ENCODE measurements at places on chromosomes 7 and 10. TPM values are rescaled to one million over a fixed set of nuclear protein-coding genes. Genes with fewer than 3 reads are reported as not detected.

GRCh38 chr7:116500078-116500853 lies 728 bp downstream of the CAV2 start:
- DNase-seq: no peak

DNA sequence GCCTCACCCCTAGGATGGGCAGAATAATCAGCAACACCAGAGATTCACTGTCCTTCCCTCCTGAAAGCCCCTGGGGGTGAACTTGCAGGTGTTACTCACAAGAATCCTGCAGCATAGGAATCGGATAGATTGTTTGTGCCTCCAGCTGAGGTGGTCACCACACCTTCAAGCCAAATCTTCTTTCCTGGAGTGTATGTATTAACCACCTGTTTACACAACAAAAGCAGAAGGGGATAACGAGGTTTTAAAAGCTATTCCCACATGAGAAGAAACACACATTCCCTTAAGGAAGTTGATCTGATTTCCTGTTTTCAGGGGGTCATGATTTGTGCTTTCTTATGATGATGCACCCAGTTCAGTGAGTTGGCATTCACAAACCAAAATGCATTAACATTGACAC lies 173.8 kb upstream of the HPS1 start:
- no peak for DNase-seq

The DNAH11 gene
- polyA plus RNA-seq: 3.3 TPM

DNA sequence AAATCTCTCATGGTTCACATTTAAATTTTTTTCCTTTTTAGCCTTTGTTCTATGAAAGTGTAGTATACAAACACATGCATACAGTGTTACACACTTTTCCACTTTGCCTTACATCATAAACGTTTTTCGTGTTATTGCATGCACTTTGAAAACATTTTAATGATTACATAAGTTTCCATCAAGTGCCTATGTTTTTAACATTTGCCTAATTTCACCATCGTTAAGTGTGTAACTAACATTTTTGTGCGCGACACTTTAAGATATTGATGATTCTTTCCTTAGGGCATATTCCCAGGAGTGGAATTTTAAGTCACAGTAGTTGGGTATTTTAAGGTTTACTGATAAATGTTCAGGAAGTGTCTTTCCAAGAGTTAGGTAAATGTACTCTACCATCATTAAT lies 1.5 kb upstream of the FRAT2 start:
- DNase-seq: no peak

- no peak for DNase-seq
Measured at GRCh38 chr10:72310636-72311035, 36.9 kb downstream of the DDIT4 start.

The TRIM24 gene
- polyA plus RNA-seq: 68.1 TPM

DNA sequence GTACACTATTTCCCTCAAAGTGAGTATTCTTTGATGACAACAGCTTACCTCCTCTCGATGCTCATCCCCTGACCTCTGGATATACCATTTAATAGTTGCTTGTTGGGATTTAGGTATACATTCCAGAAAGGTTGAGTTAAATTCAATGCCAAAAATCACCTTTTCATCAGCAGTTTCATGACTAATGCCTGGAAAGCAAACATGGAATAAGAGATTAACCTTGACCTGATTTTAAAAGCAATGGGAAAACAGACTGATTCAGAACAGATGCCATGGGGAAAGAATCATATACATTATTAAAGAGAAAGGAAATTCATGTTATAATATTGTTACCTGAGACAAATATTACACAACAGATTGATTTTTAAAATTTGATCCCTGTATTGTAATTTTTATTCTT lies 180.1 kb downstream of the SEMA3D start:
- no peak for DNase-seq

DNA sequence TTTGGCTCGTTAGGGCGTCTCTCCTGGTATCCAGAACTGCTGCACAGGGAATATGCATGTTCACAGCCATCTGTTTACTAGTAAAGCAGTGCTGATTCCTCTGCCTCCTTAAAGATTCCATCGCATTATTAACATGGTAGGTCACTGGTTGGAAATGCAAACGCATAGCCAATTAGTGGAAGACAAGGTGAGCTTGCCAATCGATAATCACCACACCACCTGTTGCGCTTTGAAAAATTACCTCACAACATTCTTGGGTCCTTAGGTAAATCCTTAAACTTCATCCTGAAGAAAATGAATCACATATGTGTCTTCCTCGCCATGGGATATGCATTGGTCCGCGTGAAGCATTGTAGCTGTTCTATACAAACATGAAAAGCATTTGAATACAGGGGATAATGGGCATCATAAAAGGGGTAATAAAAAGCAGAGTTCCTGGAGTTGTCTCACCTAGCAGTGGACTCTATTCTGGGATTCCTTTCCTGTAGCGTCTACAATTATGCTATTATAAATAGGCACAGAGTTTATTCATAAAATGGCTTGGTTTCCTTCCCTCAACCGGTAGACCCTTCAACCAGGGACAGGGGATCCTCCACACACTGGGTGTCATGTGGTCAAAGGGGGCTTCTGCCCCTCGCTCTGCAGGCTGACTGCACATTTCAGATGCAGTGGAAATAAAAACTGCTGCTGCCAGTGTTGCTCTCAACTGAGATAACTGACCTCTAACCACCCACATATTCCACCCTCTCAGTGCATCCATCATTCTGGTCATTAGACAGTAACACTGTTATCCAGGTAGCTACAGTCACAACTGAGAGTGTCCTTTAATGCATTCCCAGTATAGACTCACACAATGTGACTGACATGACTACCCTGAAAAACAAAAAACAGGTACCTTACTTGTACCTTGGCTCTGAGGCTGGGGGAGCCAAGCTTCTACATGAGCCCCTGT lies 389.2 kb upstream of the NFE2L3 start:
- DNase-seq: no peak

The LRIT1 gene
- polyA plus RNA-seq: not detected

- no peak for DNase-seq
Measured at GRCh38 chr7:116670409-116671015, 1.5 kb upstream of the MET start.

GRCh38 chr7:45660201-45660900 lies 86.2 kb downstream of the ADCY1 start:
- DNase-seq: no peak

- no peak for DNase-seq
Measured at GRCh38 chr7:26925768-26926167, 61.4 kb upstream of the SKAP2 start.

GRCh38 chr7:124403587-124403986 lies 362.0 kb downstream of the GPR37 start:
- no peak for DNase-seq

The RADIL gene
- polyA plus RNA-seq: 1.3 TPM

The TSPAN13 gene
- 24.0 TPM for polyA plus RNA-seq
